Hematopoietic multipotent progenitor cell treated with erythropoietin and hydrocortisone succinate and interleukin-3 and kit ligand, for 17 days (in vitro differentiated cells): ENCODE measurements at places on chromosomes 1 and 21.

DNA sequence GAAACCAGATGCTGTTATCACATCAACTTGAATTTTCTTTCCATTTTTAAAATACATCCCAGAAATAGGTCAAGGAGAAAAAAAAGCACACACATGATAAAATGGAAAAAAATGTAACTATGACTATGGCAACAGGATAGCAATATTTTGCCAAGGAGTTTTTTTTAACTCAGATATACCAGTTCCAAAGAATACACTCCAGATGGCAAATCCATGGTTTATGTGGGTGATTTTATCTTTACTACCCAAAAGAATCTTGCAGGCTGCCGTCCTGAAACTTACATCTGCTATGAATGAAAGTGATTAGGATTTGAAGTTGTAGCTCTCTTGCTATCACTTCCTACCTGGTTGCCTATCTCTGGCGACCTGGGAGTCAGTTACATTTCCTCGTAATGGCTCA, 91.0 kb upstream of the PLPPR4 start:
- DNase-seq: no peak

DNA sequence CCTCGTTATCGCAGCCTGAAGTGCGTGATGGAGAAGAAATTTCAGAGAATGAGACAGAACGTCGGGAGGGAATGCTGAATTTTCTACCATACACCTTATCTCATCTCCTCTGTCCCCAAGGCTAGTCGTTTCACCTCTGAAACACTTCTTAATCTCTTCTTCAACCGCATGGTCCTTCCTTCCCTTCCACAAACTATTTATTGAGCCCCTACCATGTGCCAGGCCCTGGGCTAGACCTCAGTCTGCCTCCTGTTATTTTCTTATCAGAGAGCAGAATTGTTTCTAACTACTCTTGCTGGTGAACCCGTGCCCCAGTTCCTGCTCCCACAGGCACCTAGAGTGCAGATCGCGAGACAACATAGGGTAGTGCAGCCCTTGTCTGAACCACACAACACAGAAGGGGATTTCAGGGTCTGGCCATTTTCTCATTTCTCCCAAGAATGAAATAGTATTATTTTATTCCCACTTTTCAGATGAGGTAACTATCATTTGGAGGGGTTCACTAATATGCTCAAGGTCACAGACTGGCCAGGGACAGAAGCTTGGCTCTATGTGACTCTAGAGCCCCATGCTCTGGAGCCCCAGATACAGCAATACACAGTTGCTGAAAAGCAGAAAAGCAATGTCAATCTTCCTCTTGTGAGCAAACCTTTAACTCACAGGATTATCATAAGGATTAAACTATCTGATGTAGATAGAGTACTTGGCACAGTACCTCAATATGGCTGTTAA, 598 bp upstream of the ADIPOR1 start:
- no peak for DNase-seq

GRCh38 chr1:108669679-108670078, 8.8 kb upstream of the HENMT1 start:
- no peak for DNase-seq

GRCh38 chr1:54325703-54326461, 80.3 kb downstream of the SSBP3 start:
- DNase-seq: no peak

- no peak for DNase-seq
Observed at GRCh38 chr1:215682232-215682631, 115.1 kb downstream of the KCTD3 start.

GRCh38 chr1:58310469-58310868, 236.1 kb downstream of the OMA1 start:
- no peak for DNase-seq

DNA sequence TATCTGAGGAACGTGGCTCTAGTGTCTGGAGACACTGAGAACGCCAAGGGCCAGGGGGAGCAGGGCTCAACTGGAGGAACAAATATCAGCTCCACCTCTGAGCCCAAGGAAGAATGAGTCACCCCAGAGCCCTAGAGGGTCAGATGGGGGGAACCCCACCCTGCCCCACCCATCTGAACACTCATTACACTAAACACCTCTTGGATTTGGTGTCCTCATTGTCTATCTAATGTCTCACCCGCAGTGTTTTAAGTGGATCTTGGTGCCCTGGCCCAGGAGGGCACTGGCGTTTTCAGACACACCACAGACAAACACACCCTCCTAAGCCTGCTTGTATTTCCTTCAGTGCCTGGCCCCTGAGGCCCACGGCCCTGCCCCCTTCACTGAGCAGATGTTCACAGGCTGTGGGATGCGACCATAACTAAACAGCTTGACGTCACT, 2.2 kb upstream of the FALEC start:
- peak; percentile 43 for DNase-seq

GRCh38 chr1:29121936-29122681, 1.6 kb downstream of the TMEM200B start:
- no peak for DNase-seq

- no peak for DNase-seq
Observed at GRCh38 chr1:44604157-44604955, 69.9 kb downstream of the TMEM53 start.

GRCh38 chr1:152086760-152087159, 2.1 kb downstream of the TCHHL1 start:
- DNase-seq: no peak
